Cardiac muscle cell (in vitro differentiated cells and primary cell): ENCODE measurements at places on chromosomes 4 and X. TPM values are rescaled to one million over a fixed set of nuclear protein-coding genes. Genes with fewer than 3 reads are reported as not detected.

The NHS gene
- polyA plus RNA-seq: 0.06 and 0.72 TPM in 2 replicates

The OGT gene
- 37.3 and 57.0 TPM in 2 replicates for polyA plus RNA-seq

The GAGE10 gene
- polyA plus RNA-seq: 1.0 TPM in 1 of 2 replicates, not detected in the other

The MSX1 gene
- polyA plus RNA-seq: 12.5 and 27.5 TPM in 2 replicates

The IBSP gene
- not detected in 2 replicates for polyA plus RNA-seq
